Stimulated activated CD4-positive, alpha-beta T cell treated with anti-CD3 and anti-CD28 coated beads, Interleukin-12 subunit alpha, Interleukin-12 subunit beta, amount 100 ng/mL, for 4 hours (primary cell): ENCODE measurements at places on chromosomes 12 and 14.

DNA sequence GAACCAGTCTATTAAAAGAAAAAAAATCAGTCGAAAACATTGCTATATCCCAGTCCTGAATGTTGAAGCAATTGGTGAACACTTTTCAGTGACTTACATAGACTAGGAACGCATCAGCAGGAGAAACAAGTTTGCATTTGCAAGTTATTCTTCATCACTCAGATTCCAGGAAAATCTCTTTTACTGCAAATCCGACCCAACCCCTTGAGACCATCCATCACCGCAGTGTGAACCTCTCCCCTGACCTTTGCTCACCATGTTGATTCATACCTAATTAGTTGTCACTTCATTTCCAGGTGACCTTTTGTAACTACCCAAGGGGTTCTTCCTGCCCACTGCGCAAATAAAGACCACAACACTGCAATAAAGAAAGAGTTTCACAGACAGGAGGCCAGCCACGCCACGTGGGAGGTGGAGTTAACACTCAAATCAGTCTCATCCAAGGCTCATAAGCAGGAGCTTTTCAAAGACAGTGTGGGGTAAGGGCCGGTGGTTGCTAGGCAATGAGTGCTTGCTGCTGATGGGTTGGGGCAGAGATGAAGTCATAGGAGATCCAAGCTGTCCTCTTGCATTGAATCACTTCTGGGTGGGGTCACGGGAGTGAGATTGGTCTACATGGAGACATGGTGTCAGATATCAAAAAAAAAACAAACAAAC is 241.3 kb upstream of the TMEM132C start:
- DNase-seq, result no peak

GRCh38 chr14:76717508-76718290 is 43.6 kb upstream of the VASH1 start:
- DNase-seq, result no peak

GRCh38 chr12:5364036-5364770 is 67.7 kb upstream of the NTF3 start:
- DNase-seq, result no peak

DNA sequence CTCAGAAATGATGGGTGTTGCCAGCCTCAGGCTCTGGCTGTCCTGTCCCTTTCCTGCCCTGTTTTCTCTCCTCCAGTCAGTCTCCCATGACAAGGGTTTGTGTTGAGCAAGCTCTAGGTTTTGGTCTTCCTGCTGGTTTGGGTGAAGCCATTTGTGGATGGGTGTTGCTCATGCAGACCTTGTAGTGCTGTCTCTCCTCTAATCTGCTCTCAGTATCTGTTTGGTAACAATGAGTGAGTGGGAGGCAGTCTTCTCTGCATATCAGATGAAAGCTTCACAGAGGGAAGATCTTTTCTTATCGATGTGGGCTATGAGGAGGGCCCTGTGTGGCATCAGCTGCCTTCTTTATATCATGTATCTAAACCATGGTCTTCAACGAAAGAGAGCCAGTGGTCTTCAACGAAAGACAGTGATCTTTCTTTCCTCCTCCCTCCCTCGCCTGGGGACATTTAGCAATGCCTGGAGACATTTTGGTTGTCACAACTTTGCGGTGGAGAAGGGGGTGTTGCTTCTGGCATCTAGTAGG is 3.6 kb downstream of the CMA1 start:
- no peak for DNase-seq

DNA sequence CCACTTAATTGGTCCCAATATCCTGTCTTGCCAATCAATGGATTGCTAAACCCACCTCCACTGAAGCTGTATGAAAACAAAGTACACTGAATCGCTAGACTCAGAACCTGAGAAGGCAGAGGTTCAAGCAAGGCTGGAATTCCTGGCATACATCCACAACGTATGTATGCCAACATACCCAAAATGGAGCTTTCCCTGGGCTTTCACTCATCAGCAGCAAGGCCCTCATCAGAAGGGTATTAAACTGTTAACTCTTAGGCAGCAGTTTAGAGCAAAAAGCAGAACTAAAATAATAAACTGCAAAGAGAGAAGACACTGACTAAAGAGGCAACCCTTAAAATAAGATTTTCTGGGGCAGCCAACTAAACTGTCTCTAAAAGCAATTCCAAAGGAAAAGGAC is 13.6 kb downstream of the MED13L start:
- no peak for DNase-seq

DNA sequence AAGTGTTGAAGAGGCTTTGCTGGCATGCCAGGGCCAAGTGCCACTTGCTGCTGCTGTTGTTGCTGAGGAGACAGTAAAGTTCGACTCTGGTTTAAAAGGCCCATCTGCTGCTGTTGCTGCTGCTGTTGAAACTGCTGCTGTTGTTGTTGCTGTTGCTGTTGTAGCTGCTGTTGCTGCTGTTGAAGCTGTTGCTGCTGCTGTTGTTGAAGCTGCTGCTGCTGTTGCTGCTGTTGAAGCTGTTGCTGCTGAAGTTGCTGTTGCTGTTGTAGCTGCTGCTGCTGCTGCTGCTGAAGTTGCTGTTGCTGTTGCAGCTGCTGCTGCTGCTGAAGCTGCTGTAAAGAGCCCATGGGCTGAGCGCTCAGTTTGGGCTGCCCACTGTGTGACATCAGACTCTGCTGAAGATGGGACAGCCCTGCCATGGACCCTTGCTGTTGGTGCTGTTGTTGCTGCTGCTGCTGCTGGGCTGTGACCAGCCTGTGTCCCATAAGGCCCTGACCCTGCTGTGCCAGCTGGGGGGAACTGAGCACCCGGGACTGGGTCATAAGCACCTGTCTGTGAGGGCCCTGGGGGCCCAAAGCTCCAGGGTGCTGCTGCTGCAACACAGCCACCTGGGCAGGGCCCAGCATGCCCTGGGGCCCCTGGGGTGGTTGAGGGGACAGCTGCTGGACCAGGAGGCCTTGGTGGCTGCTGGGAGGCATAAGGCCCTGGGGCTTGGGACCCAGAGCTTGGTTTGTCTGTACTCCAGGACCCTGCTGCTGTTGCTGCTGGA is 14.3 kb upstream of the PRKAG1 start:
- DNase-seq, result no peak

DNA sequence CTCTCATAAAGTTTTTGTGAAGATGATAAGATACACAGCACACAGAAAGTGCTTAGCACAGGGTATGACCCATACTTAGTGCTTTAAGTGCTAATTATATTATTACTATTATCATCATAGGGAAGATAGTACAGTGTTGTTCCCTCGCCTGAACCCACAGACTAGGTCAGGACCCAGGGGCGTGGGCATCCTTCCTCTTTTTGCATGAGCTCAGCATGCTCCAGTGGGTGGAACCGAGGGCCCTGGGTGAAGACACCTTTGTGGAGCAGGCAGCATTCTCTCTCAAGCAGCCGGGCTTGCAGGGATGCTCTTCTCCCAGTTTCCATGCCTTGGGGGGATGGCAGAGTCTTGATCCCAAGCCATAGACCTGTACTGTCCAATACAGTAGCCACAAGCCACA is 34.8 kb downstream of the CRACR2A start:
- DNase-seq, result no peak

DNA sequence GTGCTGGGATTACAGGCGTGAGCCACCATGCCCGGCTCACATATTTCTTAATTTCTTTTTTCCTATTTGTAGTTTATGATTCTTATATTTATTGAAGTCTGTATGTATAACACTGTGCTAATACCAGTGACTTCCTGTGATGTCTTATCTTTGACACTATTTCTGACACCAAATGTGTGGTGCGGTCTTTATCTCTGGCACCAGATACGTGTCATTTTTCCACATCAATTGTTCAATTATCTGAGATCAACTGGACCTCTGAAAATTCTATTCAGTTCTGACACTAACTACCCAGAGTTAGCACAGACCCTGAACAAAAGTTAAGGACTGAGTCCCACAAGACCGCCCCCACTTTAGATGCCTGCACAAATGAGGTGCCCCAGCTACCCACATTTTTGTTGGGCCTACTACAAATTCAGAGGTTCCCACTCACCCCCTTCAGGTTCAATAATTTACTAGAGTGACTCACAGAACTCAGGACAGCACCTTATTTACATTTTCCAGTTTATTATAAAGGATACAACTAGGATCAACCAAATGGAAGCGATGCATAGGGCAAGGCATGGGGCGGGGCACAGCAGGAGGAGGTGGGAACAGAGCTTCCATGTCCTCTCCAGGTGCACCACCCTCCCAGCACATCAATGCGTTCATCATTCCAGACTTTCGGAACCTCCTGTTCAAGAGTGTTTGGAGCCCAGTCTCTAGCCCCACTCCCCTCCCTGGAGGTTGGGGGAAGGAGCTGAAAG is 11.6 kb upstream of the SRSF9 start:
- no peak for DNase-seq

DNA sequence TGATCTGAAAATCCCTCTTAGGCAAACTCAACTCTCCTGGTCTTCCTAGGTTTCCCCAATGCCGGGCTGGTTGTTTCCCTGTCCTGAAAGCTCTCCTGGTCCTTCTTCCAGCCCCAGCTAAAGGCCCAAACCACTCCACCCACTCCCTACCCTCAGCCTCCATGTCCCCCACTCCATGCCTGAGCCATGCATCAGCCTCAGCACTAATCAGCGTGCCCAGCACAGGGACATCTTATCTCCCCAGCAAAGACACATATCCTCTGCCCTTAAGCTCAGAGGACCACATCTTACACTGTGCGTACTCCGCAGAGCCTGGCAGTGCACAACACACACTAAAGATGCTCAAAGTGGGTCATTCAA is 25.9 kb downstream of the ACTN1 start:
- no peak for DNase-seq

DNA sequence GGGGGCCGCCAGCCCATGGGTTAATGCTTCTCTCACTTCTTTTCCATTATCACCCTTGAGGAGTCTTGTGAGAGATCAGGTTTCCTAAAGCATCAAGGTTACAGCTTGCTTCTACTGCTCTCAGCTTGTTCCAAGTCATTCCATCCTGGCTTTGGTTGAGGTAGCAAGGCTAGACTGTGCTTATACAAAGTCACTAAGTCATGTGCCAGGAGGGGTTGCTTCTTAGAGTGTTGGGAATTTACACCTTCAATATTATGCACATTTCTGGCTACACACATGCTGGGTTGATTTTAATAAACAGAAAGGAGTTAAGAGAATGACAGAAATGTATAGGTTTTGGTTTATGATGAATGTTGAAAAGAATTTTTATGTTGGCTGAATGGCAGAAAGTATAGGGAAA is 21.8 kb downstream of the IFT43 start:
- DNase-seq, result no peak

- DNase-seq, result no peak
These were observed 15.9 kb upstream of the AEBP2 start for GRCh38 chr12:19423166-19423930.

GRCh38 chr12:115349711-115350110 is 665.7 kb upstream of the TBX3 start:
- DNase-seq, result no peak

GRCh38 chr12:34605510-34605887 is 583.2 kb downstream of the ALG10 start:
- no peak for DNase-seq

- no peak for DNase-seq
These were observed 72.3 kb upstream of the RFLNA start for GRCh38 chr12:124222368-124223245.

GRCh38 chr12:64714551-64714968 is 44.6 kb downstream of the GNS start:
- no peak for DNase-seq

- DNase-seq, result no peak
These were observed 25.8 kb downstream of the METAP2 start for GRCh38 chr12:95499772-95500171.

DNA sequence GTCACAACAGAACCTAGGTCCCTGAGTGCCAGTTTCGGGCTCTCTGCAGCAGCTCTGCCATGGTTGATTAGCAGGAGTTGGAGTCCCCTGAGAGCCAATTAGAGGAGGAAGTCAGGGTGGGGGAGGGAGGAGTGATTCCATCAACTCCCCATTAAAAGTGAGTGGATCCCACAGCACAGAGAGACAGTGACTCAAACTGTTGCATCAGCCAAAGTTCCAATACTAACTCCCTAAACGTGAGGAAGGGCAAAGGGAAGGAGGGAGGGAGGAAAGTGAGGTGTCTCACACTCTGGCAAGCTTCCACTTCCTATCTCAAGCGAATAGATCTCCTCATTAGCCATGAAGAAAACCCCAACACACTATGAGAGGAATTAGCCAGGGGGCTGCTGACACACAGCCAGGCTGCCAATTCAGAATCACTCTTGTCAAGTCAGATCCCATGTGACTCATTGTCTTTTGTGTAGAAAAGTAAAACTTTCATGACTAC is 23.6 kb downstream of the OR11H4 start:
- no peak for DNase-seq

DNA sequence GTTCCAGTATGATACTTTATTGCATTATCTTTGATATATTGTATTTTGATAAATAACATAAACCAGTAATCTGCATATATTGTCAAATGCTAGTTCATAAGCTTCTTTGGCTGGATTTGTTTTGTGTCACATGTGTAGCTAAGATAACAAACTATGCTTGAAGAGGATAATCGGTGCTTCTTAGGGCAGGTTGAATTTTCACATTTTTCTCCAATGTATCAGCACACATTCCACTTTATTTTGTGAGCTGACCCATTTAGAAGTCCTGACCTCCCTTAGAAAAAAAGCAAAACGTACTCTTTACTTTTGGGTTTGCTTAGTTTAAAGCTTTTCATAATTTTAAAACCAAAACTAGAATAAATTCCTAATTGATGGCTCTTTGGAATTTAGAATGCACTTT is 277.7 kb upstream of the DDHD1 start:
- DNase-seq, result no peak

- no peak for DNase-seq
These were observed 28.1 kb upstream of the SINHCAF start for GRCh38 chr12:31353750-31354708.
